Trophoblast cell (in vitro differentiated cells and primary cell): ENCODE measurements at places on chromosomes 3 and 15.
A peak's percentile ranks its signal among the peaks of the same experiment; 100 is the strongest.

GRCh38 chr15:77409259-77410156 is 10.4 kb downstream of the PEAK1 start:
- peaks cover 2% of the 10 kb centered on the region for H3K4me1 ChIP-seq
- H3K27ac ChIP-seq, result no peak overlapping the region
- no peak overlapping the region for H3K4me3 ChIP-seq
- peaks cover 1% of the 10 kb centered on the region for H3K36me3 ChIP-seq
- DNase-seq, result no peak

GRCh38 chr15:58568157-58568571 is 136.4 kb downstream of the LIPC start:
- H3K27me3 ChIP-seq, result no peaks in the 10 kb centered on the region
- no peak overlapping the region for H3K27ac ChIP-seq
- no peak for DNase-seq
- H3K4me1 ChIP-seq, result peaks cover 3% of the 10 kb centered on the region
- no peaks in the 10 kb centered on the region for H3K36me3 ChIP-seq

DNA sequence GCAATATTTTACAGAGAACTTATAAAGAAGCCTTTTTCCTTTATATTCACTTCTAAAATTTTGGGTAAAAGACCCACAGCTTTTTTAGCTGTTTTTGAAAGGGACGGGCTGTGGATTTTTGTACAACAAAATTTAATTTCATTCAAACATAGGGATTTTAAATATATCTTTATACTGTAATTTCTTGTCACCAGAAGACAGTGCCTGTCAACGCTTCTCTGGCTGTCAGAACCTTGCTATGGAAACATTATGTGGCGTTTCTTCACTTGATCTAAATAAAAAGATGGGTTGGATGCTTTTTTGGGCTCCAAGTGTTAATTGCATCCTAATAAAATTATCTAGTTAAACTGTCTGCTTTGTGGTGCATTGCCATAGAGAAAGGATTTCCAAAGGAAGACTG is 635.6 kb upstream of the ALCAM start:
- H3K4me1 ChIP-seq, result no peaks in the 10 kb centered on the region
- H3K27me3 ChIP-seq, result no peaks in the 10 kb centered on the region
- no peak for DNase-seq
- no peaks in the 10 kb centered on the region for H3K36me3 ChIP-seq
- H3K4me3 ChIP-seq, result no peak overlapping the region
- H3K27ac ChIP-seq, result no peak overlapping the region

DNA sequence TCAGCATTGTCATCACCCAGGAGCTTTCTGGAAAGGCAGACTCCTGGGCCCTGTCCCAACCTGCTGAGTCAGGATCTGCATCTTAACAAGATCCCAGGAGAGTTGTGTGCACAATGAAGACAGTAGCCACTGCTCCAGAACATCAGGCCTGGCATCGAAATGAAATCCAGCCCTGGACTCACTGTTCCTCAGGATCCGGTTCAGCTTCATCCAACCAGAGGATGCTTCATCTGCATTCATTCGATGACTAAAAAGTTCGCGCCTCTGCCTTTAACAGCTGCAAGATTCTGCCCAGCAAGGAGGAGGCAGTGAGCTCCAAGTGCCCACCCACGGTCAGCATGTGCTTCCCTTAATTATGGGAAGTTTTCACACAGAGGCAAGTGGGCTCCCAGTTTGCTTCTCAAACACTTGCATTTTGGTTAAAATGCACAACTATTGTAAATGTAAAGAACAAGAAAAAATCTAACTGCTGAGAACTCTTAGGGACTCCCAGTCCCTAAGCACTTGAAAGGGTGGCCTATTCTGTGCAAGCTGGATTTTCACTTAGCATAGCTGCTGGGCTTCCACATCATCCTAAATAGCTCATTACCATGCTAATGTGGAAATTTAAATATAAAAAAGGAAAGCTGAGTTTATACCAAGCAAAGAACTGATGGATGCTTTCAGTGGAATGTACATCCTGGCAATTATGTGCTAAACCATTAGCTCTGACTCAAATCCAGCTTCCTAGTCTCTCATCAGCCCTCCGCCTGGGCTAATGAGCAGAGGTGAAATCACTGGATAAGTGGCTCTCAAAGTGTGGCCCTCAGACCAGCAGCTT is 25.5 kb upstream of the ESYT3 start:
- H3K27me3 ChIP-seq, result peaks cover 2% of the 10 kb centered on the region
- no peak for DNase-seq
- no peak overlapping the region for H3K4me3 ChIP-seq
- peaks cover 17% of the 10 kb centered on the region for H3K36me3 ChIP-seq
- H3K4me1 ChIP-seq, result no peaks in the 10 kb centered on the region

- peaks cover 39% of the 10 kb centered on the region for H3K4me1 ChIP-seq
- no peaks in the 10 kb centered on the region for H3K27me3 ChIP-seq
- no peak for DNase-seq
- no peak overlapping the region for H3K27ac ChIP-seq
- peaks cover 6% of the 10 kb centered on the region for H3K36me3 ChIP-seq
- H3K4me3 ChIP-seq, result no peak overlapping the region
These were observed 55.4 kb downstream of the VGLL4 start for GRCh38 chr3:11588338-11588737.

GRCh38 chr3:177948716-177949425 is 587.4 kb upstream of the KCNMB2 start:
- H3K36me3 ChIP-seq, result no peaks in the 10 kb centered on the region
- DNase-seq, result no peak
- H3K4me1 ChIP-seq, result no peaks in the 10 kb centered on the region
- no peaks in the 10 kb centered on the region for H3K27me3 ChIP-seq

- no peaks in the 10 kb centered on the region for H3K36me3 ChIP-seq
- no peaks in the 10 kb centered on the region for H3K27me3 ChIP-seq
- H3K4me3 ChIP-seq, result no peak overlapping the region
- peak; percentile 89 for DNase-seq
These were observed 17.0 kb downstream of the PLCH1 start for GRCh38 chr3:155727836-155728235.

DNA sequence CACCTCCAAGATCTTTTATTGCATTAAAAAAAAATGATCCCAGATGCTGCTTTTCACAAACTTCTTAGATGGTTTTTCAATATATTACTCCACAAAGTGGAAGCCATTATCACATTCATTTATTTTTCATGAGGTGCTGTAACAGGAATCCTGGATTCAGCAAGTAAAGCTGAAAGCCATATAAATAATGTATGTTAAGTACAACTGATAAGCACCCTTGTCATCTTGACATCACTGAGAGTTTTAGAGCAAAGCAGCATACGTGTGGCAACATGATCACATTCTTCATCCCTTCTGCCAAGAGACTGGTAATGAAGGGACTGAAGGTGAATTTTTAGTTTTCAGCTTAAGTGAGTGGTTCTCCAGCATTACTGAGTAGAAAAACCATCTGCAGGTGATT is 44.9 kb upstream of the LRRFIP2 start:
- no peak overlapping the region for H3K4me3 ChIP-seq
- no peak overlapping the region for H3K27ac ChIP-seq
- H3K36me3 ChIP-seq, result no peaks in the 10 kb centered on the region
- DNase-seq, result no peak
- peaks cover 3% of the 10 kb centered on the region for H3K4me1 ChIP-seq

GRCh38 chr3:7573330-7573729 is 712.4 kb downstream of the GRM7 start:
- no peak for DNase-seq
- no peak overlapping the region for H3K4me3 ChIP-seq

GRCh38 chr3:20186600-20187004 is 596 bp upstream of the SGO1 start:
- peak overlapping the region; percentile 21 for H3K4me3 ChIP-seq
- no peaks in the 10 kb centered on the region for H3K27me3 ChIP-seq
- peaks cover 4% of the 10 kb centered on the region for H3K36me3 ChIP-seq
- H3K4me1 ChIP-seq, result no peaks in the 10 kb centered on the region
- peak overlapping the region; percentile 84 for H3K27ac ChIP-seq
- no peak for DNase-seq

- peak overlapping the region; percentile 16 for H3K27ac ChIP-seq
- no peaks in the 10 kb centered on the region for H3K36me3 ChIP-seq
- no peak overlapping the region for H3K4me3 ChIP-seq
- DNase-seq, result peak; percentile 70
These were observed 84.4 kb upstream of the RGMA start for GRCh38 chr15:93173369-93173768.

GRCh38 chr3:39900462-39901002 is 91.1 kb downstream of the MYRIP start:
- no peaks in the 10 kb centered on the region for H3K36me3 ChIP-seq
- peak; percentile 25 for DNase-seq
- no peaks in the 10 kb centered on the region for H3K27me3 ChIP-seq
- H3K4me1 ChIP-seq, result no peaks in the 10 kb centered on the region
- no peak overlapping the region for H3K4me3 ChIP-seq
- no peak overlapping the region for H3K27ac ChIP-seq

GRCh38 chr15:52234596-52235541 is 43.7 kb upstream of the GNB5 start:
- H3K36me3 ChIP-seq, result no peaks in the 10 kb centered on the region
- H3K27me3 ChIP-seq, result no peaks in the 10 kb centered on the region
- no peak overlapping the region for H3K4me3 ChIP-seq
- H3K27ac ChIP-seq, result peak overlapping the region; percentile 43
- DNase-seq, result no peak

GRCh38 chr3:42214565-42215283 is 51.3 kb downstream of the CCK start:
- no peak overlapping the region for H3K27ac ChIP-seq
- H3K4me1 ChIP-seq, result peaks cover 8% of the 10 kb centered on the region
- H3K27me3 ChIP-seq, result no peaks in the 10 kb centered on the region
- peaks cover 23% of the 10 kb centered on the region for H3K36me3 ChIP-seq

- H3K27me3 ChIP-seq, result no peaks in the 10 kb centered on the region
- peak; percentile 78 for DNase-seq
- peaks cover 4% of the 10 kb centered on the region for H3K4me1 ChIP-seq
- no peaks in the 10 kb centered on the region for H3K36me3 ChIP-seq
- no peak overlapping the region for H3K27ac ChIP-seq
- H3K4me3 ChIP-seq, result no peak overlapping the region
These were observed 34.4 kb downstream of the RAF1 start for GRCh38 chr3:12629560-12629959.

DNA sequence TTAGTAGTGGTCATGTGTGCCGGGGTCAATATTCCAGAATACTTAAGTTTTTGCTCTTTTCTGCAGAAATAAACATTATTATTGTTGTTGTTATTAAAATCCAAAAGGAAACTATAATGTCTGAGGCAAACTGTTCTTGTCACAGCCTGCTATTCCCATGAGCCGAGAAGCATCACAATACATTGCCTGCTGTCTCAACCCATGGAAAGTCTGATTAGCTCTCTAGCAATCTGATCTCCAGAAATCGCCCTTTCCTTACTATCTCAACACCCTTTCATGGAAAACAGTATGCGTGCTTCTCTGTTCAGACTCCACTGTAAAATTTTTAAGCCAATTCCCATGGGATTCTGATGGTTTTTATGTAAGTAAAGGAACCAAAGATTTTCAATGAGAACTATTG is 811.0 kb downstream of the TUSC7 start:
- DNase-seq, result no peak
- no peak overlapping the region for H3K27ac ChIP-seq
- no peaks in the 10 kb centered on the region for H3K27me3 ChIP-seq
- H3K4me3 ChIP-seq, result no peak overlapping the region

- H3K4me3 ChIP-seq, result no peak overlapping the region
- DNase-seq, result no peak
- H3K4me1 ChIP-seq, result peaks cover 26% of the 10 kb centered on the region
- no peaks in the 10 kb centered on the region for H3K27me3 ChIP-seq
- H3K36me3 ChIP-seq, result no peaks in the 10 kb centered on the region
These were observed 151.5 kb downstream of the LRRK1 start for GRCh38 chr15:101070502-101071273.

GRCh38 chr15:72445426-72445825 is 28.7 kb upstream of the ARIH1 start:
- H3K27ac ChIP-seq, result no peak overlapping the region
- no peaks in the 10 kb centered on the region for H3K4me1 ChIP-seq
- no peaks in the 10 kb centered on the region for H3K36me3 ChIP-seq
- no peaks in the 10 kb centered on the region for H3K27me3 ChIP-seq
- no peak overlapping the region for H3K4me3 ChIP-seq

GRCh38 chr3:46699676-46700523 is 1.3 kb upstream of the TMIE start:
- peaks cover 8% of the 10 kb centered on the region for H3K4me1 ChIP-seq
- H3K27ac ChIP-seq, result no peak overlapping the region
- peak; percentile 27 for DNase-seq

- H3K4me1 ChIP-seq, result no peaks in the 10 kb centered on the region
- no peaks in the 10 kb centered on the region for H3K27me3 ChIP-seq
- H3K27ac ChIP-seq, result no peak overlapping the region
- no peak for DNase-seq
- H3K4me3 ChIP-seq, result no peak overlapping the region
- H3K36me3 ChIP-seq, result no peaks in the 10 kb centered on the region
These were observed 1.8 kb downstream of the CLDN18 start for GRCh38 chr3:138011722-138012121.

- no peak overlapping the region for H3K27ac ChIP-seq
- no peaks in the 10 kb centered on the region for H3K4me1 ChIP-seq
- H3K36me3 ChIP-seq, result no peaks in the 10 kb centered on the region
- H3K4me3 ChIP-seq, result no peak overlapping the region
- no peaks in the 10 kb centered on the region for H3K27me3 ChIP-seq
These were observed 252.7 kb downstream of the SLC9A9 start for GRCh38 chr3:143595456-143596077.

DNA sequence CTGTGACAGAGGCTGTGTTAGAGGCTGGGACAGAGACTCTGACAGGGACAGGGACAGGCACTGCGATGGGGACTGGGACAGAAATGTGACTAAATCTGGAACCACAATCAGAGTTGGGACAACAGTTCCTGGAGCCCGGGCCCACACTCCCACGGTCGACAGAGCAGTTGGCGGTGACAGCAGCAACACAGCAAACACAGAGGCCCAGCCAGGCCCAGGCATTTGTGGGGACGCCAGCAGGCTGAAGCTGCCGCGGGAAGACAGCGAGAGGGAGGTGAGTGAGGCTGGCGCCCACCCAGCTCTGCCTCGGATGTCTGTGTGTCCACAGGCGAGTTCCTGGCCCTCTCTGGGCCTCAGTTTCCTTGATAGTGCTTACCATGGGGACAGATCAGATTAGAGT is 9.3 kb upstream of the HCN4 start:
- H3K27ac ChIP-seq, result no peak overlapping the region
- peaks cover 17% of the 10 kb centered on the region for H3K4me1 ChIP-seq
- DNase-seq, result no peak
- H3K36me3 ChIP-seq, result no peaks in the 10 kb centered on the region

- no peak overlapping the region for H3K4me3 ChIP-seq
- H3K27ac ChIP-seq, result no peak overlapping the region
These were observed 42.2 kb upstream of the IGF2BP2 start for GRCh38 chr3:185866995-185867394.

DNA sequence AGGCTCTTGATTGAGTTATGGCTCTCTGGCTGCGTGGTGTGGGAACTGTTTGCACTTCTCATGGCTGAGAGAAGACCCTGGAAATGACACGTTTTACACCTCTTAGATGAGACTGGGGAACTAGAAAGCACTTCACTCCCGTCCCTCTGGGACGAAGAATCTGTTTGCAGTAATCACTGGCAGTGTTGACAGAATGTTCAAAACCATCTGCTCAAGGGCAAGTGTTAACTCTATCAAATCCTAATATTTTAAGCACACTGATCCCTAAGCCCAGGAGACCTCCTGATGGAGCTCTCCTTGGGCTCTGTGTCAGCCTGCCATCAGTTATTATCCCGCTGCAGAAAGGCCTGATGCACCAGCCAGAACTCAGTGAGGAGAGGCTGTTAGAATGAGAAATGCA is 323.8 kb upstream of the DNAJC19 start:
- no peak overlapping the region for H3K27ac ChIP-seq
- no peaks in the 10 kb centered on the region for H3K4me1 ChIP-seq
- DNase-seq, result no peak
- no peak overlapping the region for H3K4me3 ChIP-seq
- H3K27me3 ChIP-seq, result no peaks in the 10 kb centered on the region

- DNase-seq, result peak; percentile 9
- no peak overlapping the region for H3K27ac ChIP-seq
- no peaks in the 10 kb centered on the region for H3K36me3 ChIP-seq
- H3K27me3 ChIP-seq, result no peaks in the 10 kb centered on the region
These were observed 28.4 kb upstream of the PARL start for GRCh38 chr3:183912895-183913579.
